Cardiac fibroblast (primary cell): ENCODE measurements at places on chromosomes 4 and X.
A peak's percentile ranks its signal among the peaks of the same experiment; 100 is the strongest.

- no peak for DNase-seq
These were observed 205.4 kb downstream of the HS3ST1 start for GRCh38 chr4:11223311-11223710.

DNA sequence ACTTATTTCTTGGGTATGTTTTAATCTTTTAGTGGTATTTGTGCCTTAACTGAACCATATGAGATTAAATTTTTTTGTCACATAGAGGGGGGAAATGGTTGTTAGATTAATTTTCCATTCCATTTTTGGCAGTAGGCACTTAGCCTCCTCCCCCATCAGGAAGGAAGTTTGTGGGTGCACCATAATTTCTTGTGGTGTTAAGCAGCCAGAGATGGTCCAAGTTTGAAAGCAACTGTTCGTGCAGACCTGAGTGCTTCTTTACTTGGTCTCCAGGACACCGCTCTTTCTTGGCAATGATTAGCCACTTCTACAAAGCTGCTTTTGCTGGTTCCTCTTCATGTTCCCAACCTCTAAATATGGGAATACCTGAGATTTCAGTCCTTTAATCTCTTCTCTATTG, 92.7 kb upstream of the RPL34 start:
- no peak for DNase-seq

DNA sequence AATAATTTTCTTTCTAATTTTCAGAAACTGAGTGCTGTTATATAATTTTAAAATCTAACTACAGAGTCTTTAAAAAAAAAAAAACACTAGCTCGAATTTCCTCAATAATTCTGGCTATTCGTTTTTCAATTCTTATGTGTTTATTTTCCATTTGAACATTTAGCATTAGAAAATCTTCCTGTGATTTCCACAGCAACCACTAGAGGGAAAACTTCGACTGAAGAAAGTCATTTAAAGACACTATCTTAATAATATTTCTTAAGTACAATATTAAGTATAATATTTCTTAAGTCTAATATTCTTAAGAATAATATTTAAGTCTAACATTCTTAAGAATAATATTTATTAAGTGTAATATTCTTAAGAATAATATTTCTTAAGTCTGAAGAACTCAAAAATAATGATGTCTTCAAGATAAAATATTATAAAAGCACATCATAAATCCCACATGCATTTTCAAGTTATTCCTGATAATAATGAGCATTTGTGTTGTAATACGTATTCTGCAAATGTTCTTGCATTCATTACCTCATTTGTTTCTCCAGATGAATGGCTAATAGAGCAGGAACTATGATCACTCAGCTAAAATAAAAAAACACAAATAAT, 118.4 kb upstream of the WDR17 start:
- DNase-seq, result peak; percentile 55

- no peak for DNase-seq
These were observed 441.6 kb downstream of the GBA3 start for GRCh38 chr4:23134331-23134730.

DNA sequence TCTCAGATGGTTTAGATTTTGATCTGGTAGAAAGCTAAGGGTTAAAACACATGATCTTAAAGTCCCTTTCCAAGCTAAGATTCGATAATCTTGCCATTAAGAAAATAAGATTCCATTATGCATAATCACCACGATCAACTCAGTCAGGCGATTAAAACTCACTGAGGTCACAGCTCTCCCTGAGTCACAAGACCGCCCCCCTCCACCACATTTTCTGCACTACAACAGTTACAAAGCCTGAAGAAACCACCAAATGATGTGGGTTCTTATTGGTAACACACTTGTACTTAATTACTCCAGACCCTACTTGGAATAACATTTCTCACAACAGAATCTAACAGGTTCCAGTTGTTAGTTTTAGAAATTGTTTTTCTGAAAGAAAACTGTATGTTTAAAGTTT, 62.8 kb downstream of the SH3KBP1 start:
- DNase-seq, result no peak

- no peak for DNase-seq
These were observed 261.5 kb downstream of the DCHS2 start for GRCh38 chr4:154230091-154230490.

- no peak for DNase-seq
These were observed 1.3 kb downstream of the NOP14 start for GRCh38 chr4:2961811-2962441.

DNA sequence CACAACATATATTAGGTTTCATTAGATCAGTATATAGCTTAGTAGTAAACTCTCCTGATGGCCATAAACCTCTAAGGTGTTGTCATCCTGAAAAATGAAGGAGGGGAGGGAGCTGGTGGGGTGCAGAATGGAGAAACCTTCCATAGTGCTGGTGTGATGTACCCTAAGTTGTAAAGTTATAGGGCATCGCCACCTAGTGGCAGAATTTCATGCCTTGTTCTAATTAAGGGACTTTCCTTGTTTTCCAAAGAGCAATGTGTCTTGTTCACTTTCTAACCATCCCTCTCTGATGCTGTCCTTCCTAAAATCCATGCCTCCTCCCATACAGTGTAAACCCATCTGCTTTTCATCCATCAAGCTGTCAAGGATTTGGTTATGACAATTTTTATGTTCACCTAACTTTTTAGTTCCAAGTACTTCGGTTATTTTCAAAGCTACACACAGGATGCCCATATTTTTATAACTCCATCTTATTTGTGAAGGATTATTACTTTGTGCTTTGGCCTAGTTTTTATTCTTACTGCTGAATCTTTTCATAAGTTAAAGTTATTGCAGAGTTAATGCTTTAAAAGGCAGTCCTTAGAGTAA, 4.5 kb downstream of the NBDY start:
- DNase-seq, result peak; percentile 35

DNA sequence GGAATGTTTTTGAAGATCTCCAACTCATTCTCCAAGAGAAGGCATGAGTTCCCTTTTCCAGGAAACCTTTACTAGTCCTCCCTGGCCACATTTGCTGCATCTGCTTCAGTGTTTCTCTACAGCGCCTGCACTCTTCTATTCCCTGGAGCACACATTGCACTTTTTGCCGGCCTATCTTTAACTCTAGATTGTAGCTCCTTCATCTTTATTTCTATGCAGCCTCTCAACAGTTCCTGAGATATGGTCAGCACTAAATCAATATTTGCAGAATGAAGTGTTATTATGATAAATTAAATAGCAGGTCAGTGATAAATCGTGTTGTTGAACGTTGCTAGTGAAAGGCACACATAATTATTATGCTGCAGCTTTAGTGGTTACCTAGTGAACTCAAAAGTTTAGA, 88.3 kb downstream of the VCX3A start:
- DNase-seq, result no peak

DNA sequence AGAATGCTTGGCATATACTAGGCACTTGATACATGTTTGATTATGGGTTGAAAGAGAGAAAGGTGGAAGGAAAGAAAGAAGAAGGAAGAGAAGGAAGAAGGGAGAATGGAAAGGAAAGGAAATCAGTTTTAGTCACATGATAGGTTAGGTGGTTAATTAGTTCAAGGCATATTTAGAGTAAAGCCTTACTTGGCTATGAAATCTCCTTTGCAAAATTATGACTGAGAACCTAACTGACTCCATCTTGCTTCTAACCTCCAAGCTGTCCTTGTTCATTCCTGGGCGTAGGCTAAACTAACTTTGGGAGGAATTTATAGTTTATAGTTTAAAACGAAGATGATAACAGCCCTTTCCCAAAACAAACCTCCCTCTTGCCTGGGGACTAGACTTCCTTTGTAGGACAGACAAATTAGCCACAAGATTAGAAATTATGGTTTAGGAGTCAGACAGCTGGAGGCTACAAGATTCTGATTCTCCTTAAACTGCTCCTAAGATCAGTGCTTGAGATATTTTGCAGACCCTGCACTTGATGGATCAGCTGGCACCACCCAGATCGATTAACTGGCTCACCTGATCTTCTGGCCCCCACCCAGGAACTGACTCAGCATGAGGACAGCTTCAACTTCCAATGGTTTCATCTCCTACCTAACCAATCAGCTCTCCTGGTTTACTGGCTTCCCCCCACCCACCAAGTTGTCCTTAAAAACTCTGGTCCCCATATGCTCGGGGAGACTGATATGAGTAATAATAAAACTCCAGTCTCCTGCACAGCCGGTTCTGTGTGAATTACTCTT, 55.0 kb downstream of the TXK start:
- no peak for DNase-seq

DNA sequence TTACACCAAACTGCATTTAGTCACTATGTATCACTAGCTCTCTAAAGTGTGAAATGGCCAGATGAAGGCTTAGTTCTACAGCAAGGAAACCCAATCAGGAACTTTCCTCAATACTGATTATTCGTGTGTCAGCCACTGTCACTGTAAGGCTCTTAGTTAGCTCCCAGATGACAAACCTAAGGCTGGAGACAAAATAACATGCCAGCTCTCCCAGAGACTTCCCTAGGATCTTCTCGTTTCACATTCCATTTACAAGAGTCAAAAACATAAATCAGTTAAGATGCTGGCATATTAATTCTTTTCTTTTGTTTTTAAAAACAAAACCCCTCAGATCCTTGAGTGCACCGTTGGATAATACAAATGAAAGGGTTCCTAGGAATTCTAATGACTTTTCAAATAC, 88.2 kb upstream of the TFDP3 start:
- no peak for DNase-seq

GRCh38 chr4:186037692-186038658, 31.0 kb upstream of the TLR3 start:
- peak; percentile 93 for DNase-seq

GRCh38 chr4:134777606-134778005, 576.0 kb upstream of the PABPC4L start:
- no peak for DNase-seq

DNA sequence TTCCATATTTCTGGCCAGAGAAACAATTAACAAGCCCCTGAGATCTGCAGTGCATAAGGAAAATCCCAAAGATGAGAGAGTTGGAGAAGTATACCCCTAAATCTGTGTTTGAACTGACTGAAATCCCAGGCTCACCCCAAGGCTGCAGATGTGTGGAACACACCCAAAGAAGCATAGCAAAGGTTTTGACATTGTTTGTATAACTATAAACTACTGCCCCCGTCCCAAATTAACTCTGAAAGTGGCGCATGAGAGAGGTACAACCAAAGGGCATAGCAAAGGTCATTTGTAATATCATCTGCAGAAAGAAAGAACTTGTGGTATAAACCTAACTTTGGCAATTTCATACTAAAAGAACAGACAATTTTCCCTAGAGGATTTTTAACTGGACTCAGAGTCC, 157.9 kb downstream of the DCAF12L1 start:
- DNase-seq, result no peak

- DNase-seq, result no peak
These were observed 792.3 kb upstream of the PCDH7 start for GRCh38 chr4:29927895-29928294.

- no peak for DNase-seq
These were observed 516.6 kb upstream of the GALNT7 start for GRCh38 chr4:172651961-172652360.

DNA sequence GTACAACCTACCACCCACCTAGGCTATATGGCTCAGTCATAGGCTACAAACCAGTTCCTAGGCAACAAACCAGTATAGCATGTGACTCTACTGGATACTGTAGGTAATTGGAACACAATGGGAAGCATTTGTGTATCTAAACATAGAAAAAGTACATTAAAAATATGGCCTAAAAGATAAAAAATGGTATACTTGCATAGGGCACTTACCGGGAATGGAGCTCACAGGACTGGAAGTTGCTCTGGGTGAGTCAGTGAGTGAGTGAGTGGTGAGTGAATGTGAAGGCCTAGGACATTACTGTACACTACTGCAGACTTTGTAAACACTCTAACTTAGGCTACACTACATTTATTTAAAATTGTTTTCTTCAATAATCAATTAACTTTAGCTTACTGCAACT, 139.2 kb upstream of the RBPJ start:
- DNase-seq, result peak; percentile 66

DNA sequence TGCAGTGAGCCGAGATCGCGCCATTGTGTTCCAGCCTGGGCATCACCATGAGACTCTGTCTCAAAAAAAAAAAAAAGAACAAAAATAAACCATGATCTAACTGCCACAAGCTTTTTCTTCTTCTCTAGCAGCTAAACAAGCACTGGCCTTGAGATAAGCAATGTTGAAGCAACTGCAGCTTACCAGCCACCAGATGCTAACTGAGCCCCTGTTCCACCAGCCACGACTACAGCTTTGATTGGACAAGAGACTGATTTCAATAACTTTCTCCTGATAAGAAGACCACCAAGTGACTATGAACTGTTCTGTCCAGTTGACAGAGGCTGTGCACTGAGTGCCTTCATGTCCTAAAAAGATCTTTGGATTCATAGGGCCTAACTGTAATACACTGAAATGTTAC, 58.5 kb downstream of the DCTD start:
- no peak for DNase-seq

DNA sequence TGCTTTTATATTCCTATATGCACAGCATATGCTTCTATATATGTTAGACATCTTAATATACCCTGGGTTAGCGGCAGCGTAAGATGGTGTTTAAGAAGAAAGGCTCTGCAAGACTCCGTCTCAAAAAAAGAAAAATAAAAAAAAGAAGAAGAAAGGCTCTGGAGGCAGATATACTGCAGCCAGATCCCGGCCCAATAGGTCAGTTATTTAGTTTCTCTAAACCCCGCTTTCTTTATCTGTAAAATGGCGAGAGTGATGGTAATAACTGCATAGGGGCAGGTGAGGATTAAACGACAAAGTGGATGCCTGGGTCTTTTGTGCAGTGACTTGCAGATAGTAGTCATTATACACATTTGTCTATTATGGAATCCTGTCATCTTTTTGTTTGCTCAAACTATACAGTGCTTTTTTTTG, 115.2 kb downstream of the NAA11 start:
- no peak for DNase-seq

- DNase-seq, result no peak
These were observed 32.7 kb upstream of the ZNF280C start for GRCh38 chrX:130301405-130301804.

- DNase-seq, result no peak
These were observed 19.0 kb upstream of the MAML3 start for GRCh38 chr4:140172960-140173359.

- no peak for DNase-seq
These were observed 1.8 kb downstream of the L1CAM start for GRCh38 chrX:153884136-153884535.

- peak; percentile 82 for DNase-seq
These were observed 1.8 kb downstream of the SH3BP2 start for GRCh38 chr4:2794486-2795299.

GRCh38 chr4:62512271-62512670, 1312.1 kb downstream of the ADGRL3 start:
- no peak for DNase-seq

DNA sequence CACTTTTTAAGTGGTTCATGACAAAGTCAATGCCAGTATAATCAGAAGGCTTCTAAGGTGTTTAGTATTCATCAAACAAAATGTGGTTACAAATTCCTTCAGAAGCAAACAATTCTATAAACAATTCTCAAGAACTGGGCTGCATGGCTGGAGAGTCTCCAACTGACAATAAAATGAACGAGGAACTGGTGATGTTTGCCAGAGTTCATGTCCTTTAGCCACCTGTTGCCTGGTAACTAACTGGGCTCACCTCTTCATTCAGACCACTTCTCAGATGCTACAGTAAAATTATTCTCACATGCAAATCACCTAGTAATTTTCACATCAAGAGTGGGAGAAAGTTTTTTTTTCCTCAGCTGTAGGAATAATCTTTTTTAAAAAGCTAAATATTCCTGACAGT, 53.3 kb downstream of the CAMK2D start:
- no peak for DNase-seq
